GDM1 (cell line): ENCODE measurements at places on chromosomes 16 and 17.
A peak's percentile ranks its signal among the peaks of the same experiment; 100 is the strongest.

DNA sequence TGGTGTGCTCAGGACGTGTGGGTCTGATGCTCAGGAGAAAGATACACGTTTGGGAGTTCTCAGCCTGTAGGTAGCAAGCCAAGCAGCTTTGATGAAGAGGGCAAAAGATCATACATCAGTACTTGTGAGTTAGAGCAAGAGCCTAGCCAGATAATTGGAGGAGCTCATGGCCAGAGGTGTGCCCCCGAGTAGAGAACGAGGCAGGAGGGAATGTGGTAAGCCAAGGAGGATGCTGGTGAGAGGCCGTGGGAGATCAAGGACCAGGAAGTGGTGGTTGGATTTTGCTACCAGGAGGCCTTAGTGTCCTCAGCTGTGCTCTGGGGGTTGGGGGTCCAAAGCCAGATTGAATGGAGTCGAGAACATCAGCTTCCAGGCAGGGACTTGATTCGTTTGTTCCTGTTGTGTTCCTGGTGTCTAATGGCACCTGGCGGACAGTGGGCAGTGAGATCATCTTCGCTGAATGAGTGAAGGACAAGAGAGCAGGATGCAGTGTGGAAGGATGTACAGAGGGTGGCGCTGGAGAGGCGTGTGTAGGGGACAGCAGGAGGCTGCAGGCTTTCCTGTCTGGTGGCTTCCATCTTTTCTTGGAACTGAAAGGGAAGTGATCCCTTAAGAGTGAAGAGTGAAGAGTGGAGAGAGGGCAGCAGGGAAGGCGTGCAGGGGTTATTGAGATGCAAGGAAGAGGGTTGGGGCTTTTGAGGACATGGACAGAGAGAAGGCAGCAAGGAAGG lies 11.6 kb downstream of the FBXL19 start:
- peak; percentile 45 for DNase-seq

- DNase-seq: no peak
Observed at GRCh38 chr16:72554935-72555334, 383.0 kb upstream of the PMFBP1 start.

DNA sequence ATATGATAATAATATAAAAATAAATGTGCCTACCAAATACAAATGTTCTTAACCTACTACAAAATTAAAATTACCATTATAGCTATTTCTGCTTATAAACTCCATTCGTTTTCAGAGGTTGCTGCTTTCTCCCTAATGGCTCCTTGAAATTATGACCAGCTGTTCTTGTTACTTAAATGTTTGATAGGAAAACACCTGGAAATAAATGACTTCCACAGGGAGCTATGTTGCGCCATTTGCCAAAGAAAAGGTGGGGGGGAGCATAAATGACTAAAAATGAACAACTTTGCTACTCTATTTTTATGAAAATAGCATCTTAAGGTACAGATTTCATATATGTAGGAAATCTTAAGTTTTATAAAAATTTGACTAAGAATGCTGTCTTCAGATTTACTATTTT lies 157.5 kb upstream of the MON1B start:
- DNase-seq: no peak

DNA sequence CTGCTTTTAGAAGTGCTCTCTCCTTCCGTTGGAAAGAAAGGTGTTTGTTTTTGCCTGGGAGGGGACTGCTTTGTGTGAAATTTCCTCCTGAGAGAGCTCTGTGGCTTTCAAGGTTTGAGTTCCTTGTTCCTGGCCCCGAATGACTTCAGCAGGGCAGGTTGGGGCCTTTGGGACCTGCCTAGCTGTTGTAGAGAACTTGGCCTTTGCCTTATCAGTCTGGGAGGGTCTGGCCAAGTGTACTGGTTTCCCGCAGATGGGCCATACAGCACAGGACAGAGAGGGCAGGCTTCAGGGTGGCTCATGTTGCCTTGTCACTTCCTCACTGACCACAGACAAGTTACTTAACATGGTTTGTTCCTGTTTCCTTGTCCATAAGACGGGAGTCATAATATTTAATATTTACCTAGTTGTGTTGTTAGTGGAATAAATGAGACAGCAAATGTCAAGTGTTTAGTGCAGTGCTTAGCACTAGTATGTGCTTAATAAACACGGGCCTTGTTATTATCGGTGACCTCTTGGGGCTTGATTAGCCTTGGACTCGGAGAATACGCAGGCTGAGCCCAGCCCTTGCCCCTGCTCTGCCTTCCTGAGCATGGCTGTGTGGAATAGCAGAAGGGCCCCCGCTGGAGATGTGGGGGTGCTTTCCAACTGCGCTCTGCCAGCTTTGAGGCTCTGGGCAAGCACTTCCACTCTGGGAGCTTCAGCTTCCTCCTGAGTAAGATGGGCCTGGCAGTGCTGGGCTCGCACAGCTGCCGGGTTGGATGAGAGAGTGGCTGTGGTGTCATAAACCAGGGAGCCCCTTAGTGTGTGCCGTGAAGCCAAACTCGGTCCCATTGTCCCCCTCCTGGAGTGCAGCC lies 6.6 kb downstream of the PRSS8 start:
- peak; percentile 81 for DNase-seq

DNA sequence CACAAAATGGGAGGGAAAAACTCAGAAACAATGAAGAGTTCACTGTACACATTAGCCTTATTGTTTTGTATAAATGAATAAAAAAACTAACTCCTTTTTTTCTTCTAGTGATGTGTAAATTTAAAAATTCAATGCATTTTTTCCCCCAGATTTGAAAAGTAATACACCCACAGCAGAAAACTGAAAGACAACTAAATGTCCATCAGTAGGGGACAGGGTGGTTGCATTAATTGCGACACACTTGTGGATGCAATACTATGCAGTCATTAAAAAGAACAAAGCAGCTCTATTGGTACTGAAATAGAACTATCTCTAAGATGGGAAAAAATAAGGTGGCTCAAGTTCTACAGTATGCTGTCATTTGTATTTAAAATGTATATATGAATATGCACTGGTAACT lies 13.7 kb upstream of the WIPI1 start:
- DNase-seq: no peak

- DNase-seq: peak; percentile 21
Observed at GRCh38 chr17:65173284-65173793, 36.2 kb downstream of the RGS9 start.

GRCh38 chr17:8142887-8143580 lies 9.2 kb downstream of the PER1 start:
- no peak for DNase-seq

- DNase-seq: peak; percentile 93
Observed at GRCh38 chr17:42744806-42745617, at the start of gene EZH1. TSS of gene EZH1 (minus strand) at chr17:42745040. CDS start at chr17:42728941, 16,099 bp downstream.

DNA sequence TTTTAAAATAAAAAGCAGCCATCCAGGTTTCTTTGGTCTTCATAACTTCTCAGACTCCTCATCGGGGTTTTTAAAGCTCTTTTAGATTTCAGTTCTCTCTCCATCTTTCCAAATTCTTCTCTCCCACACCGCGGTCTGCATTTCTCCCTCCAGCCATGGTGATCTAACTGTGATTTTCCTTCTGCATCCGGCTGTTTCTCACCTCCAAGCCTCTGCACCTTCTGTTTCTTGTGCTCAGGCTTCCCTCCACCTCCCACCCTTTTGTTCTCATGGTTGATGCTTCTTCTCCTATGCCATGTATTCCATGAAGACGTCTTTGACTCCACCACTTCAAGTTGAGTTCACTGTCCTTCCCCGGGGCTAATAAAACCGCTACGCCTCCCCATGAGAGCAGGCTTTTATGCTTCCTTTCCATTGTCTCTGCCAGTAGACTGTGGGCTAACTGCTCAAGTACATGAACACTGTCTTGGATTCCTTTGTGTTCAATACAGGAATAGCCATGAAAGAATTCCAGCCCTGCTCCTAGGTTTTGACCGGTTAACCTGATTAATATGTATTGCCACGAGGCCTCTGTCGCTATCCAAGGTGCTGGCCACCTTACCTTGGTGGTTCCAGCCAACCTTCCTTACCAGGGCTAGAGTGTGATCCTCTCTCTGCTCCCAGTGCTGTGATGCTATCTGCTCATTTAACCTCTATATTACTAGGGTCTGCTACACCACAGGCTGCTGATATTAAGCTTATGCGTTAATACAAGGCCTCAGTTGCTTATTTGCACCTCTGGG lies 625.1 kb downstream of the HS3ST4 start:
- no peak for DNase-seq

DNA sequence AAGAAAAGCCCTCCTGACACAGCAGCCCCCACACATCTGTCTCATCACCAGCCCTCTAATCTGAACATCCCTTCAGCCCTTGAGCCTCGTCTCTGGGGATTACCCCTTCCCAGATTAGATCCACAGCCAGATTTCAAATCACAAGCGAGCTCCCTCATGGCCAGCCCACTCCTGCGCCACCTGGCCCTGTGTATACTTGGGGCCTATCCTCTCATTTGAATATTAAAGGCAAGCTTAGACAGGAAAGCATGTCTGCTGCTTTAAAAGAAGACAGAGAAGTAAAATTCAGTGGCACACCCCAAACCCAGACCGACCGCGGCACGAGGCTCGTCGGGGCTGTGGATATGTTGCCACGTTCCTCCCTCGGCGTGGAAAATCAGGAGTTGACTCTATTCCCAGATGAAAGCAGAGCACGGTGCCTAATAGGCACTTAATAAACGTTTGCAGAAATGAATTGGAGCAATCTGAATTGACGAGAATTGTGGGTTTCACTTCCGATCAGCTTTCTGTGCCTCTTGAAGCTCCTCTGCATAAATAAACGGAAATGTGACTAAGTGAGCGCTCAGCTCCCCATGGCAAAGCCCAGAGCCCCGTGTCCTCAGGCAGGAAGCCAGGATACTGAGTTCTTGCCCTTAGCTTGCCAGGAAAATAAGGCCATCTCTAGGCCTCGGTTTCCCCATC lies 108.0 kb downstream of the CCDC182 start:
- no peak for DNase-seq

DNA sequence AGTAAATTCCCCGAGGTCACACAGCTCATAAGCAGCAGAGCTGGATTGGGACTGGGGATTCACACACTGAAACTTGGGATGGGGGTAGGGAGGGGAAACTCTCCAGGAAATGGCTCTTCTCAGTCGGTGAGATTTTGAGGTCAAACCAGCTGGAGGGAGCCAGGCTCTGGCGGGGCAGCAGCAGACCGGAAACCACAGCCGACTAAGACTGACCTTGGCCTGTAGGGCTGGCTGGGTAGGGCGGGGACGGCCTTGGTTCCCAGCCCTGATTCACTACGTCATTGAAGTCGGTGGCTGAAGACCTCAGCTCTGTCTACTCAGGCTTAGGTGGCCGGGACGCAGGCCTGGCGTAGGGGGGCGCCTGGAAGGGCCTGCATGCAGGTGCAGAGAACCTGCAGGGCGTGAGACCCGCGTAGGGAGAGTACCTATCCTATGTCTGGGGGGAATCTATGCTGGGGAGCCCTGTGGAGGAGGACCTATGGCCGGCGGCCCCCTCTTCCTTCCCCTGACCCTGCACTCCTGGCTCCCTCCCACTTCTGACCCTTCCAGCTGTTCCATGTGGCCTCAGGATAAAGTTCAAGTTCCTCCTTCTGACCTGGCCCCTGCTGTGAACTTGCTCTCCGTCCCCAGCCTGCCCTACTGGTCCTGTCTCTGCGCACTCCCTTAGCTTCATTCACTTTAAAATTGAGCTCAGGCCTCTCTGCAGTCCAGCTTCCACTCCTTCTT lies 11.9 kb upstream of the SLC4A1 start:
- no peak for DNase-seq

DNA sequence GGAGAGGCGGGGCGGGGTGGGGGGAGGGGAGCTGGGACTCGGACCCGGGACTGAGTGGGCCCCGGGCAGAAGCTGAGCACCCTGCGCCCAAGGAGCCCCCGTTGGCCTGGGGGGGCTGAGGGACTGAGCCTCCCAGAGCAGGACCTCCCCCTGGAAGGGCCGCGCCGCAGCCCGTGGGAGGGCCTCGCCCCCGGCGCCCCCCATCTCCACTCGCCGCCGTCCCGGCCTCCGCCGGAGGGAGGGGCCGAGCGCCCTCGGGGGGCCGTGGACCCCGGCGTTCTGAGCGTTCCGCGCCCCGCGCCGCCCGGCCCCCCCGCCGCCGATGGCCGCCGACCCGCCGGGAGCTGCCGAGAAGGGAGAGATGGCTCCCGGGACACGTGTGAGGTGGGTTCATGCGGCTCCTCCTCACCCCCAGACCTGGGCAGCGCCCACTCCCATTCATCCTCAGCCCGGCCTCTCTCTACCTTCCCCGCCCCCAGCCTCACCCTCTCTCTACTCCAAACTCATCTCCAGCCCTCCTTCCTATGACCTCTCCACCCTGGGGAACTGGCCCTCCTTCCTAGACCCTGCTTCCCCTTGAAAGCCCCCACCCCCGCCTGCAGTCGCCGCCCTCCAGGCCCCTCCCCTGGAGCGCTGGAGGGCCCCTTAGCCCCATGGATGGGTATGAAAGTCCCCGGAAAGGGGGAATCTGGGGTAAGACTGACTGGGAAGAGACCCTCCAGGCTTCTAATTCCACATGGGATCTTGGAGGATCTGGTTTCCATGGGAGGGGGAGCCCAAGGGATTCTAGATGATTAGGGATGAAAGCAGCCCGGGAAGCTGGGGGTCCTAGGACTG lies 922 bp downstream of the FBXL19 start:
- DNase-seq: no peak

DNA sequence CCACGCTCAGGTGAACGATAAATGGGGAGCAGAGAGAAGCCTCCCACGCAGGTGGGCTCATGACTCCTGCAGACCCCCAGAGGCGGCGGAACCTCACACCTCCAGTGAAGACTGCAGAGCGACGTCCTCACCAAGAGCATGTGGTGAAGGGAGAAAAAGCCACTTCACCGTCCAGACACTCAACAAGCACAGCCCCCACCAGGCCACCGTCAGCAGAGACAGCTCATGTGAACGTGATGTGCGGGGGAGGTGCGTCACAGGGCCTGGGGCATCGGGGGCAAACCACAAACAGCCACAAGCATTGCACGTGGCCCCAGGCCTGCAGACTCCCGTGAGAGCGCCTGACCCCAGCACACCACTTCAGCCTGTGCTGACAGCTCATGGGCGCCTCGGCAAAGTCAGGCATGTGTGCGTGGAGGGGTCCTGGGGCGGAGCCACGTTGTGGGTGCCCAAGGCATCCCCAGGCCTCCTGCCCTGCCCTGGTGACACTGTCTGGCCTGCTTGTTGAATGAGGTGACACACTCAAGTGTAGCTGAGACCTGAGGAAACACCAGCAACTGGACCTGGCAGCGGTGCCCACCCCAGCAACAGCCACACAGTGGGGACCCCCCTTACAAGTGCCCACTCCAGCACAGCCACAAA lies 19.0 kb downstream of the LMF1 start:
- DNase-seq: no peak

- no peak for DNase-seq
Observed at GRCh38 chr17:13027246-13027645, 9.4 kb upstream of the ELAC2 start.
